Spleen (tissue), 13 donors: ENCODE measurements at places on chromosomes 13 and 19. TPM values are rescaled to one million over a fixed set of nuclear protein-coding genes. Genes with fewer than 3 reads are reported as not detected.

EIF3K gene
- 365 TPM for polyA plus RNA-seq

NBEA gene
- polyA plus RNA-seq = 1.8 TPM

MVB12A gene
- polyA plus RNA-seq = 42.0 TPM

ZNF253 gene
- 6.8 TPM for polyA plus RNA-seq

PRR36 gene
- polyA plus RNA-seq = 0.02 TPM

DNA sequence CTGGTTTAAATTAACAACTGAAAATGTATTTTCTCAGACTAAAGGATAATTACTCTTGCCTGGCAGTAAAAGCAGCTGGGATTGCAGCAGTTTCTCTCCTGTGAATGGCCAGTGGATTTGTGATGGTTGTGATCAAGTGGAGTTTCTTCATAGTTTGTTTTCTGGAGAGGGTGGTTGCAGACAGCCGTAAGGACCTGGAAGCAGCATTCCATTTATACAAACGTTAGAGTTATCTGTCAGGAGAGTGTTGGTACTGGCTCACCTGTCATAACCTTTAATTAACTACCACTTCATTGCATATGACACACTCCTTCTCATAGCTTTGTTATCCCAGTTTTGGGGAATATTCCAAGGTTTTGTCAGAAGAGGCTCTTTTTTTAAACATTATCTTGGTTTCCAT is 258.4 kb upstream of the SLC10A2 start:
- no peak for DNase-seq

DNA sequence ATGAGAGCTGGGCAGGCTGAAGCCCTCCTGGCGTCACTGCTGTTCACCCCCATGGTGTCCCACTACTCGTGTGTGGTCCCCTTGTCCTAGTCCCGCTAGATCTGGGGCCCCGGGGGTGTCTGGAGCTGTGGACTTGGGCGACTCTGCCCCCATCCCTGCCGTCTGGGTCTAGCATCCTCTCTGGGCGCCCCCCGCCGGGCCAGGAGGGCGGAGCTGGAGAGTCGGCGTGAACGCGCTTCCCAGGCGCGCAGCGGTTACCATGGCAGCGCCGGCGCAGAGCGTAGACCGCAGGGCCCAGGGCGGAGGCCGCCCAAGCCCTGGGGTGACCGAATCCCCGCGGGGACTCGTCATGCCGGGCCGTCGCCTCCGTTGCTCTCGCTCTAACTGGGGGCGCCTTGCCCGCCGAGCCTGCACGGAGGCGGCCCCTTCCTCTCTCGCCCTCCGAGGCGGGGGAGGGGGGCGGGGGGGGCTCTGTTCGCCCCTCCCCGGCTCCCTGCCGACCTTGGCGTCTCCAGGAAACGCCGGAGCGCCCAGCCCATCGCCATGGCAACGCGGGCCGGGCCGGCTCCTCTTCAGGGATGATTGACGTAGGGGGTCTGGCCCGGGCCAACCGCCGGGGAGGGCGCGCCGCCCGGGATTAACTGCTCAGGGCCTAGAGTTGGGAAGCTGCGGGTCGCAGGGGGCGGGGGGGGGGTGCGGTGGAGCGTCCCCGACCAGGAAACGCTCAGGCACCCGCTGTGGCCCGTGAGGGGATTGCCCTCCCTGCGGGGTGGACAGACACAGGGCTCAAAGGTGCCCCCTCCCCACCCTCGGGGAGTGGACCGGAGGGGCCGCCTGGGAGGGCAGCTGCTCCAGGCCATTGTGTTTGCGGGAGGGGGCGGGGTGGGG is 8.9 kb downstream of the ISYNA1 start:
- DNase-seq = peak; percentile 96

DNA sequence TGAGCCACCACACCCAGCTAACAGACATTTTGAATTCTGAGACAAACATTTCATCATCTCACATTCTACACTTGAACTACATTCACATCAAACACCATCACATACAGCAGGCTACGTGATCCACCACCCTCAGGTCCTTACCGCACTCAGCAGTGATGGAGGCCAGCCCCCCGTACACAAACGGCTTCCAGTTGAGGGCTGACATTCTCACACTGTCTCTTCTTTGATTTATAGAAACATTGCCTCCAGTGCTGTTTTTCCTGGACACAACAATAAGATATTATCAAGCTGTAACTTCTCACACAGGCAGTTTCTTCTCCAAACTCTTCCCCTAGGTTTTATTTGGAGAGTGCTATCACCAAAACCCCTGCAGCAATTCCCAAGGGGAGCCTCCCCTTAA is 7.0 kb downstream of the SLC25A30 start:
- no peak for DNase-seq

DNA sequence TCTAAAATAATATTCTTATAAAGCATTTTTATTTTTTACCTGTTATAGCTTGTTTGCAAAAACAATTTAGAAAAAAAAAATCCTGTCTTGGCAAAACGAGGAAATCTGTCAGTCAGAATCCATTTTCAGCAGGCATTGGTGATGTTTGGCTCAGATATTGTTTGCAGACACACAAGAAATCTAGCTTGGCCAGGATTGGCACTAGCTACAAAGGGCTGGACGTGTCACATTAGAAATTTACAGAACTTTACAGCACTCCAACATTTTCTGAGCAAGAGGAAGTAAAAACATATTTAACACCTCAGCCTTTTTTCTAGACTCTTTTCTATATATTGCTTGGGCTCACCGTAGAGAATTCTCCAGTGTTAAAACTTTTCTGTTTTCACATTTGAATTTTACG is 9.9 kb downstream of the ZNF91 start:
- DNase-seq = no peak

- no peak for DNase-seq
Measured at GRCh38 chr13:28794396-28794795, 25.7 kb upstream of the MTUS2 start.

DNA sequence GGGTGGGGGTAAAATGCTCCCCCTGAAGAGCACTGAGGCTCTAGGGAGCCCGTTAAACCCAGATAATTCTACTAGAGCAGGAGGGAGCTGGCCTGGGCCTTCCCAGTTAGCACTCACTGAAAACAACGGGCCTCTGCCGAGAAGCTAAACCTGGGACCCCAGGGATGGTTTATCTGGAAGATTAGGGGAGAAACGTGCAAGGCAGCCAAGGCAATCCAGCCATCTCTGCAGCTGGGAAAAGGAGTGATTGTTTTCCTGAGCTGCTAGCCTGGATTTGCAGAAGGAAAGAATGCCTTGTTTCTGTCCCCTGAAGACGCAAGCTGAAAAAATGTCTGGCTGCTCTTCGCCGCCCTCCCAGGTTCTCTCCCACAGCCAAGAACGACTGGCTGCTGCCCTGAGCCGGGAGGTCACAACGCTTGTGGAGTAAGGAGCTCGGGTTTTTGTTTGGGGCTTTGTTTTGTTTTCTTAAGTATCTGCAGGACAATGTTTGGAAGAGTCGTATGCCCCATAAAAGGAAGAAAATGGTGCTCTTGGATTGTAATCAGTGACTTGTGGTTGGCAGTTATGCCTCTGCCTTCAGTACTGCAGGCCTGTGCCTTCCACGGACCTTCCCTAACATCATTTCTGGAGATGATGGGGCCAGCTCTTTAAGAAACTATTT is 31.5 kb downstream of the COL4A2 start:
- no peak for DNase-seq

GRCh38 chr19:35295792-35296462 is 4.0 kb downstream of the MAG start:
- peak; percentile 91 for DNase-seq

- DNase-seq = peak; percentile 78
Measured at GRCh38 chr19:17209126-17210036, 5.8 kb upstream of the USE1 start.

DNA sequence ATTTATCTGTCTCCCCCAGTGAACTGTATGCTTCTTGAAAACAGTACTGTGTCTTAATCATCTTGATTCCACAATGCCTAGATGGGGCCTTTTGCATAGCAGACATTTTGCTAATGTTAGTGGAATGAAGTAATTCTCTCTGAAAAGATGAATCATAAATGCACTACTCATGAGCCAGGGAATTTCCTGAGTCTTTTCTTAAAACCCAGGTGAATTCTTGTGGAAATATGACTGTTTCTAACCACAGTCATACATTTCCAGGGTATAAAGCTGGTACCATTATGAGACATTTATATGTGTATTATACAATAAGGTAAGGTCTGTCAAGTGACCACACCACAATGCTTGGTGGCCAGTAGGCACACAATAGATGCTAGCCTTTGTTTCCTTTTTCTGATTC is 5.5 kb upstream of the KCTD4 start:
- DNase-seq = no peak

DNA sequence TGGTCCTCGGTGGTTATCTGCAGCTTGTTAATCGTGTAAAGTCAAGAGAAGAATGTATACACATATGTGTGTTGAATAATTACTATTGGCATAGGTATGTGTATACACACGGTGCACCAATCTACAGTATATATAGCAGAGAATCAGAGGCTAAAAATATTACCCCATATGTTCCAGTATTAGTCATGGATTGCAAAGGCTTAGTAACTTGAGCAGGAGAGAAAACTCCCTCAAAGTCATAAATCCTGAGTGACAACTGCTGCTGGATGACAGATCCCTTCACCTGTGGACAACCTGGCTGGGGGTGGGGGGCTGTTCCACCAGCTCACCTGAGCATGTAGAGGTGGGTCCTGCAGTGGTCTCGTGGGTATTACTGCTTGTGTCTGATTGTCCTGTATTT is 185.0 kb downstream of the ZNF536 start:
- DNase-seq = peak; percentile 14

- no peak for DNase-seq
Measured at GRCh38 chr13:60242043-60242595, 78.4 kb upstream of the DIAPH3 start.

- no peak for DNase-seq
Measured at GRCh38 chr19:45763691-45764294, 5.3 kb downstream of the SIX5 start.

DNA sequence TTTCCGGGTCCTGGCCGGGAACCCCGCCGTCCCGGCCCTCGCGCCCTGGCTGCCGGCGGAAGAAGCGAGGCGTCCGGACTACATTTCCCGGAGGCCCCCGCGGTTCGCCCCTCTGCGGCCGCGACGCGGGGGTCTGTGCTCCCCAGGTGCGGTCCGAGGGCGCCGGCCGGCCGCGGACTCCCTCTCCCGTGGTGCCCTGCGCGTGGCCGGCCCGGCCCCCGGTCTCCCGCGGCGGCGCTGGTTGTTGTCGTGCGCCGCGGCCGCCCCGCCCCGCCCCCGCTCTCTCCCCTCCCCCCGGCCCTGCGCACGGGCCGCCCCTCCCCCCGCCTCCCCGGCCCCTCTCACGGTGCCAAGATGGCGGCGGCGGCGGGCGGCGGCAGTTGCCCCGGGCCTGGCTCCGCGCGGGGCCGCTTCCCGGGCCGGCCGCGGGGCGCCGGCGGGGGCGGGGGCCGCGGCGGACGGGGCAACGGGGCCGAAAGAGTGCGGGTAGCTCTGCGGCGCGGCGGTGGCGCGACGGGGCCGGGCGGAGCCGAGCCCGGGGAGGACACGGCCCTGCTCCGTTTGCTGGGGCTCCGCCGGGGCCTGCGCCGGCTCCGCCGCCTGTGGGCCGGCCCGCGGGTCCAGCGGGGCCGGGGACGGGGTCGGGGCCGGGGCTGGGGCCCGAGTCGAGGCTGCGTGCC is at the start of gene KMT2B:
TSS of gene KMT2B (plus strand) at position 339 of the 680 bp plus-strand sequence. CDS start at position 355, 16 bp downstream.
- no peak for DNase-seq

- no peak for DNase-seq
Measured at GRCh38 chr13:29707876-29708543, 112.5 kb upstream of the SLC7A1 start.

- DNase-seq = no peak
Measured at GRCh38 chr13:98461486-98462240, 115.2 kb downstream of the STK24 start.

DNA sequence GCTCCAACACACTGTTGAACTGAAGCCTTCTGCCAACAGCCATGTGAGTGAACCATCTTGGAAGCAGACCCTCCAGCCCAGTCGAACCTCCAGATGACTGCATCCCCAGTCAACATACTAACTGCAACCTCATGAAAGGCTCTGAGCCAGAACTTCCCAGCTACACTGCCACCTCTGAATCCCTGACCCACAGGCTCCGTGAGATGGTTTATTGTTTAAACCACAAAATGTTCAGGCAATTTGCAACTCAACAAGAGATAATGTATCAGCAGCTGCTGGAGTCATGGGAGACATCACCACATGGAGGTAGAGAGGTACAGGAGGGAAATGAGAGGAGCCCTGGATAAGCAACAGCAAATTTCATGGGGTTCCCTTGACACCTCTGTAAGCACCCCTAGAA is 266.4 kb upstream of the NBEA start:
- no peak for DNase-seq

GRCh38 chr13:59203855-59204254 is 959.9 kb downstream of the DIAPH3 start:
- no peak for DNase-seq

GRCh38 chr13:97160421-97160820 is 61.7 kb upstream of the MBNL2 start:
- DNase-seq = no peak

DNA sequence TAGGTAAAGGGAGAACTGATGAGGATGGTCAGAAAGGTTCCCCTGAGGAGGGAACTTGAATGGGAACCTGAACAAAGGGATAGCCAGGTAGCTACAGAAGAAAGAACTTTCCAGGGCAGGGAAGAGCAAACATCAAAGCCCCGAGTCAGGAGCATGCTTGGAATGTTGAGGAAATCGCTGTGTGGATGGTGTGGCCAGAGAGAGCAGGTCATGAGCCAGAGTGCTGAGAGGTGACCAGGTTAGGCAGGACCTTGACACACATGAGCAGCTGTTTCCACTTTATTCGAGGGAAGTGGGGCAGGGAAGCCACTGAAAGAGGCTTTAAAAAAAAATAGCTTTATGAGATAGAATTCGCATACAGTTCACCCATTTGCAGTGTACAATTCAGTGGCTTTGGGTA is 4.4 kb downstream of the RAB8A start:
- no peak for DNase-seq

- DNase-seq = no peak
Measured at GRCh38 chr19:57773488-57773887, 4.0 kb downstream of the ZNF586 start.

- DNase-seq = no peak
Measured at GRCh38 chr19:14615623-14616022, 32.7 kb downstream of the CLEC17A start.

DNA sequence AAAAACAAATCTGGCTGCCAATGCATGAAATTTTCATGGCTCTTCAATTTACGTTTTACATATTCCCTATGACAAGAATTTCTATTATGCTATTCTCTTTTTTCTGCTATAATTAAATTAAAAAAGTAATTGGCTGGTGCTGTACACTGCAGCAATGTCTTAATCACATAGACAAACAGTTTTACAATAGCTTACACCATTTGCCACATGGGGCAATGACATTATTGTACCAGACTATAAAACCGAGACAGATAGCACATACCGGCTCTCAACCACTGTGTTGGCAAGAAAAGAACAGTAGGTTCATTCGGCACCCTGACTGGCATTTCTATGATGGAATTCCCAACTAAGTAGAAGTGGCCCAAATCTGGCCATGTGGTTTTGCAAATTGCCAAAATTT is 67.7 kb downstream of the DACH1 start:
- DNase-seq = no peak

- no peak for DNase-seq
Measured at GRCh38 chr13:99250982-99251825, 7.0 kb downstream of the GPR18 start.

DNA sequence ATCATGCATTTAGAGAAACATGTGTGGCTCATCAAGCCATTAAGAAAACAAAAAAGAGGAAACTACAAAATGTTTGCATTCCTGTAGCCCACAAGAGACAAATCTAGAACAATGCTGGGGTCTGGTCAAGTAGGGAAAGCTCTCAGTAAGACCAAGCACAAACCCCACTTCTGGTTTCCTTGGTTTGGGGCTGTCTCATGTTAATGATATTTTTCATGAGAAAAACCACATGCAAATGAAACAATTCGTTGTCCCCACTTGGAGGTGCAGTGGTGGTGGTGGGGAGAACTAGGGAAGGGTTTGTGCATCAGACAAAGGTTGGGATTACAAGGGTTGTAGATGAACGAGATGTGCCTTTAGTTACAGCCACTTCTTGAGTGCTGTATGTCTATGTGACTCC is 7.0 kb upstream of the RB1 start:
- no peak for DNase-seq
